ENCODE measurements at places on chromosomes 6 and 20. TPM values are rescaled to one million over a fixed set of nuclear protein-coding genes. Genes with fewer than 3 reads are reported as not detected.

The IMPG1 gene
- not detected for total RNA-seq

The CRIP3 gene
- total RNA-seq, result not detected

The BCAS1 gene
- not detected for total RNA-seq

The NFATC2 gene
- 10.7 TPM for total RNA-seq

The SLC26A8 gene
- total RNA-seq, result not detected

The ROMO1 gene
- 781 TPM for total RNA-seq

The TTLL9 gene
- total RNA-seq, result not detected

The LY6G6C gene
- total RNA-seq, result not detected

The C6orf120 gene
- total RNA-seq, result 37.9 TPM

The MCHR2 gene
- total RNA-seq, result not detected

The CYP21A2 gene
- total RNA-seq, result not detected

The UST gene
- 0.44 TPM for total RNA-seq

The SRSF12 gene
- total RNA-seq, result 0.13 TPM

The CDSN gene
- total RNA-seq, result not detected

The MDFI gene
- total RNA-seq, result 19.5 TPM

The SLC35D3 gene
- total RNA-seq, result not detected

The DUSP15 gene
- total RNA-seq, result 0.44 TPM

The KCNK17 gene
- total RNA-seq, result not detected

The OCSTAMP gene
- total RNA-seq, result not detected

Measured in mammary microvascular endothelial cell (primary cell).